Left colon (tissue), 2 donors: ENCODE measurements at places on chromosomes 2 and 18. TPM values are rescaled to one million over a fixed set of nuclear protein-coding genes. Genes with fewer than 3 reads are reported as not detected.

DNAJC27 gene
- total RNA-seq: 3.7 TPM

PAX8 gene
- 13.2 TPM for total RNA-seq

SCN3A gene
- total RNA-seq: 0.43 TPM

C2orf81 gene
- total RNA-seq: 0.49 TPM

SCN9A gene
- total RNA-seq: 13.4 TPM

TDRD15 gene
- total RNA-seq: 0.06 TPM

NDUFV2 gene
- total RNA-seq: 167 TPM

ZAP70 gene
- total RNA-seq: 2.9 TPM

POTEF gene
- not detected for total RNA-seq

ANO7 gene
- total RNA-seq: 114 TPM

PRSS56 gene
- total RNA-seq: not detected

NT5C1B gene
- total RNA-seq: not detected

ZNF804A gene
- 0.06 TPM for total RNA-seq

DNA sequence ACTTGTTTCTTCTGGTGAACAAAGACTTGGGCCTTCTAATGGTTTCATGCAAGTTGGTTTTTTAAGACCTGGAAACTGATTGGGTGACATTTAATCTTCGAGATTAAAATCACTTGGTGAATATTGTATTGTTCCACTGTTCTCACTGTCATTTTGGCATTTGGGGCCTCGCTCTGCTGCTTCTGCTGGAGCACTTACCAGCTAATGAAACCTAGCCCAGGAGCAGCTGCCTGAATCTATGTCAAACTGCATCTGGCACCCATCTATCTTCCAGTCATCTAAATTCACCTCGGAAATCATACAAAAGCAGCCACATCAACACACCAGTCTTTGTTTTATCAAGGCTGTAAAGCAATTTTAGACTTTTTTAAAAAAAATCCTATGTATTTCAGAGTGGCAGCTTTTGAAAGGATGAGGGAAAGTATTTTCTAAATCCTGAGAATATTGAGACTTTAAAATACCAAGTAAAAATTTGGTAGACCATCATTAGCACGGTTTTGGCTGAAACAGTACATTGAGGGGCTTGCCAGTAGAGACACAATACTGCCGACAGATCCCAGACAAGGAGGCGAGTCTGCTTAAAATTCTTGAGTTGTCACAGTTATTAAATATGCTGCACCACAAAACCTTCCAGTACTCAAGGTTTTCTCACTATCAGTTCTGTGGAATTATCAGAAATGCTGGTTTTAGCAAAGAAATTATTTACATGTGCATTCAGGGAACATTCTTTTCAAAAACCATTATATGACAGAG is 26.1 kb upstream of the SERTAD2 start:
- no peak for DNase-seq

DNA sequence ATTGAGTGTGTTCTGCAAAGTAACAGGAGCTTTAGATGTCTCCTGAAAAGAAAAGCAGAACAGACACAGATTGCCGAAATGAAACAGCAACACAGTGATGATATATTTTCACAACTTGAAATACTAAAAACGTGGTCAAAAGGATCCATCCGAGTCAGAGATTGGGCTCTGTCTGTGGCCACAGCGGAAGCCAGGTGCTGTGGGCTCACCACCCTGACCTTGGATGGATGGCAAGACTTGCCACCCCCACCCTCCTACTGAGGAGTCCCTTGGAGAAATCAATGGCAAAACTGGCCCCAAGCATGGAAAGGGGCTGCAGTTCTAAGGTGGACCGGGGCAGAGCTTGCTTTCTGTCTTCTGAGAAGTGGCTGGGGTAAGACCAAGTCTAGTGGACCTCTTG is 31.4 kb upstream of the ACKR3 start:
- no peak for DNase-seq

- DNase-seq: no peak
These were observed 175.9 kb downstream of the SLC4A3 start for GRCh38 chr2:219803294-219803693.

GRCh38 chr2:9230051-9230802 is 23.6 kb downstream of the ASAP2 start:
- DNase-seq: no peak

DNA sequence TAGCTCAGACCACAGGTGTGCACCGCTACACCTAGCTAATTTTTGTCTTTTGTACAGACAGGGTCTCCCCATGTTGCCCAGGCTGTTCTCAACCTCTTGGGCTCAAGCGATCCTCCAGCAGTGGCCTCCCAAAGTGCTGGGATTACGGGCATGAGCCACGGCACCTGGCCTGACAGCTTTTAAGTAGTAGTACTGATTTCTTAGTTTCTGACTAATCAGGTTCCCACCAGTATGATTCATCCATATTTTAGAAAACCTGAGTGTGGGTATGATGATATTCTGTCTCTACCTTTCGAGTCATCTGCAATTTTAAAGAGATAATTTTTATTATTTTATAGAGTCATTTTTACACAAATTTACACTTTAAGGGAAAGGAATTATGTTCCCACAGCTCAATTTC is 46.4 kb upstream of the GULP1 start:
- no peak for DNase-seq

- no peak for DNase-seq
These were observed 529.8 kb upstream of the CNTNAP5 start for GRCh38 chr2:123495241-123495640.

DNA sequence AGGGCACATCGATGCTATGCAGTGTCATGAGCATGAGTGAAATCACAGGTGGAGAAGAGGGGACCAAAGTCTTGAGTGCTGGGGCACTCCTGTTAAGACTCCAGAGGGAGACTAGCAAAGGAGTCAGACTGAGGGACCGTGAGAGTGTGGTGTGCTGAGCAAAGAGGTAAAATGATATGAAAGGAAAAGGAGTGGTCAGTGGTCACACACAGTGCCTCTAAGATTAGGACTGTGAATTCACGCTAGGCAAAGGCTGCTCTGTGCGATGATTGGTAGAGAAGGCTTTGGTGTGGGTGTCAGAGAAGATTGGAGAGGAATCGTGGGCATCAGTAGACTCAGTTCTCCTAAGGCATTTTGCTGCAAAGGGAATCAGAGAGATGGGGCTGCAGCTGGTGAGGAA is 12.8 kb downstream of the SOCS6 start:
- no peak for DNase-seq

GRCh38 chr2:95007031-95007609 is 18.4 kb upstream of the MAL start:
- no peak for DNase-seq

- DNase-seq: no peak
These were observed 26.2 kb downstream of the R3HDM1 start for GRCh38 chr2:135557530-135557929.

DNA sequence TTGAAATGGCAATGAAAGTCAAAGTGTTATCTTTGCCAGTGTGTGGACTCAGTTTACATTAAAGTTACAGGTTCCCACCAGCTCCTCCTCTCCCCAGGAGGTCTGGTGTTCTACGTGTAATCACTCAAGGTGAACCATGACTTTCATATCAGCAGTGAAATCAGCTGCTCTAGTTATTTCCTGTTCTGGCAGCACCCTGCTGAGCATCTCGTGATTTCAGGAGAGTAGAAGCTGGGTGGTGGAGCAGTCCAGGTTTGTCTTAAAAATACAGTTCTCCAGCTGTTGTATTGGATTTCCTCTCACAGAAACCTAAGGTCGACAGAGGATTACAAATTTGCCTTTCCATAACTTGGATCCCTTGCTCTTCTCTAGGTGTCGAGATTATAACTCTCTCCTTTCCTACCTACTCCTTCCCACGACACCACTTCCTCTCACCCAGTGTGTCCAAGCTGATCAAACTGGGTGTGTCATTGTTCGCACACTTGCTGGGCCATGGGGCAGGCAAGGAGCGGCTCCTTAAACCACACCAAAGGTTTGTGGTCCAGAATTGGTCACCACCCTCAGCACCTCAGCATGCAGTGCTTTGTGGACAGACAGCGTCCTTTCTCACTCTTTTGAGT is 13.0 kb upstream of the ARHGAP25 start:
- peak; percentile 46 for DNase-seq

DNA sequence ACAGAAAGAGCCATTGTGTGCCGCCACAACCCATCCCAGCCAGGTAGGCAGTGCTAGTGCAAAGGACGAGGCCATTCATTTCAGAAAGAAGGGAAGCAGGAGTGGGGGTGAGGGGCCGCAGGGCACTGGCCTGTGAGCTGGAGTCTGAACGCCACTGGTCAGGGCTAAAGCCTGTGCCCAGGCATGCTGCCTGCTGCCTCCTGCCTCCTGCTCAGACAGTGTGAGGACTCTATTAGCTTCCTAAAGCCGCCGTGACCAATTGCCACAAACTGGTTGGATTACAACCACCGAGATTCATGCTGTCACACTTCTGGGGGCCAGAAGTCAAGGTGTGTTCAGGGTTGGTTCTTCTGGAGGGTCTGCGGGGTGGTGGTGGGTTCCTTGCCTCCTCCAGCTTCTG is 21.2 kb downstream of the ACKR3 start:
- DNase-seq: no peak

DNA sequence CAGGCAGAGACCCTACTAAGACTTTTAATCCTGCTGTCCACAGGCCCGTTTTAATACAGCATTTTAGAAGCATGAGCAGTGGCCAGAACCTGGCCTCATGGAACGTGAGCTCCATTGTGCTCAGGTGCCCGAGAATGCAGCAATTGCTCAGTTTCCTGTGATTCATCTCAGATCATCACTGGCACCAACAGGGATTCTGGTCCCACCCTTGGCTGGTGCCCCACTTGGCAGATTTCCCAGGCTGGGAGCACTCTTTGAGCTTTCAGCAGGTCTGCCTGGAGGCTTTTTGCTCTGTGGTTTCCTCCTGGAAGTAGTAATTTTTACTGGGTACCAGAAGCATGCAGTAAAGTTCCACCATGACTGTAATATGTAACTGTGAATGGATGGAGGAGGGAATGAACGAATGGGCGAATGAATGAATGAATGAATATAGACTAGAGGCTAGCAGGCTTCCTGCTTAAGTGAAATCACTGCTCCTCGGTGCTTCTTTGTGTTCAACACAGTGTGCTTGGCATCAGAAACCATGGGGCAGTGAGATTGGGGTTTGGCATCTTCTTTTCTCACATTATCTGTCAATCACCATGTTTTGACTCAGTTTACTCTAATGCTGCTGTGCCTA is 312.9 kb downstream of the PRKCE start:
- peak; percentile 94 for DNase-seq

DNA sequence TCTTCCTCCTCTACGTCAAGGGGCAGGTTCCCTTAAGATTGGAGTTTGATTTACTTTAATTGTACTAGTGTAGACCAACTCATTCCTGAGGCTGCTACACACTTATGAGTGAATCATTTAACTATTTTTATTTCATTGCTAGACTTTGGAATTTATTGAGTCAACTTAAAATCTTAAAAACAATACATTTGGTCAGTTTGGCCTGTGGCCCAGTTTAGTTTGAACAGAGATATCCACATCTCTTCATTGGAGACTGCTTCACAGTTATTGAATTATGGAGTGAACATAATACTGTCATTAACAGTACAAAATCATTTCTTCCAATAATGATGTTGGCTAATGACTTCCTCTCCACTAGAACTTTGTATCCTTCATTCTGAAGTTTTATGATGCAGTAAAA is 34.5 kb upstream of the STPG4 start:
- no peak for DNase-seq

DNA sequence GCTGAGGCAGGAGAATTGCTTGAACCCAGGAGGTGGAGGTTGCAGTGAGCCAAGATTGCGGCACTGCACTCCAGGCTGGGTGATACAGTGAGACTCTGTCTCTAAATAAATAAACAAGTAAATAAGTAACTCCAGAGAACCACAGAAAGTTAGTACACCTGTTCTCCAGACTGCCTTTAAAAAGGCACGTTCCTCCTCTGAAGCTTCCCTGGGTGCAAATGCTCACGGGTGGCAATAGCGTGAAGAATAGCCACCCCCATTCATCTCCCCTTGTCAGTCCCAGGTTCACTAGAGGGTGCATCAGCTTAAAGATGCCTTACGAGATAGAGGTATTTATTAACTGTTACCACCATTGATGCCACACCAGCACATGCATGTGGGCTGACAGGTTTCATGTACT is 64.3 kb upstream of the RTN4 start:
- DNase-seq: no peak

GRCh38 chr18:79983253-79983652 is 5.1 kb downstream of the TXNL4A start:
- DNase-seq: no peak

- no peak for DNase-seq
These were observed 21.9 kb downstream of the ARPC2 start for GRCh38 chr2:218238887-218239286.
